Left ventricle myocardium inferior (tissue), 1 donor: ENCODE measurements at places on chromosomes 5 and 9.
A peak's percentile ranks its signal among the peaks of the same experiment; 100 is the strongest.

DNA sequence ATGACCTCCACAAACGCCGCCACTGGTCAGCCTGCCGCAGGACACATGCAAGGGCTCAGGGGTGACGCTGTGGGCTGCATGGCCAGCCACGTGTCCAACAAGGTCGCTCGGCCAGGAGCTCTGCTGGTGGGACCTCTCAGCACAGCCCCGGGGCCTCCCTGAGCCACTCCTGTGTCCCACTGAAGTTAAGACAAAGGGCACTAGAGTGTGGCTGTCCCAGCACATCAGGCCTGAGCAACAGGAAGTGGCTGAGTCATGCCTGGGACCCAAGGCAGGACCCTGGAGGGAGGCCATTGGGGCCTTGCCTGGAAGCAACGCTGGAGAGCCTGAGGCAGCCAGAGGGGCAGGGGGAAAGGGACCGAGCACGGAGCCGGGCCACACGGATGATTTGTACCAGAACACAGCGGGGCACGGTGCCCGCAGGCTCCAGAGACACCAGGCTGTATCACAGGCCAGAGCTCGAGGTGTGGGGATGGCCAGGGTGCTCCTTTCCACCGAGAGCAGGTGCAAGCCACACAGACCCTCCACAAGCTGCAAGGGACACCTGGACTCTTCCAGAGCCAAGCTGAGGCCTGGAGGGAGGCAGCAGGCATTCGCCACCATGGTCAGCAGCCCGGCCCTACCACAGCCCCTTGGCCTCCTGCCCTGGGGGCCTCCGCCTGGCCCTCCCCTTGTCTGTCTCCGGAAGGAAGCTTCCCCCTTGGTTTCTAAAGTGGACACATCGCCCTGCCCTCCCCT is 6.5 kb upstream of the TMEM210 start:
- no peak for DNase-seq

GRCh38 chr9:133235549-133236222 is 26.6 kb upstream of the OBP2B start:
- no peak for DNase-seq

DNA sequence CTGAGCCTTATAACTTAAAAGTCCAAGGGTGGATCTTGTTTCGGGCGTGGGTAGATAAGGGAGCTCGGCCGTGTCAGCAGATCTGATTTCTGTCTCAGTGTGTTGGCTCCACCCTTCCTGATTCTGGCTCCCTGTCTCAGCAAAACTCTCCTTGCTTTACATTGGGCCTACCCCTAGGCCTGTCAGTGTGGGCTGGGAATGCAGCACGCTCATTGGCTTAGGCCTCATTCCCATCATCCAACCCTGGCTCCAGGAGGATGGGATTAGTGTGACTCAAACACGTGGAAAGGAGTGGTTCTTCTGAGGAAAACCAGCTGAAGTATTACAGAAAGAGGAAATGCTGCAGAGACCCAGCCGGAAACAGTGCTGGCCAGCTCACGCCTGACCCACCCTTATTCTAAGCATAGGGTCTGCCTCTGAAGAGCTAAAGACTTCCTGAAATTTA is 59.9 kb downstream of the ZFAND5 start:
- peak; percentile 79 for DNase-seq

GRCh38 chr9:120326049-120326693 is 253.8 kb downstream of the CDK5RAP2 start:
- no peak for DNase-seq

DNA sequence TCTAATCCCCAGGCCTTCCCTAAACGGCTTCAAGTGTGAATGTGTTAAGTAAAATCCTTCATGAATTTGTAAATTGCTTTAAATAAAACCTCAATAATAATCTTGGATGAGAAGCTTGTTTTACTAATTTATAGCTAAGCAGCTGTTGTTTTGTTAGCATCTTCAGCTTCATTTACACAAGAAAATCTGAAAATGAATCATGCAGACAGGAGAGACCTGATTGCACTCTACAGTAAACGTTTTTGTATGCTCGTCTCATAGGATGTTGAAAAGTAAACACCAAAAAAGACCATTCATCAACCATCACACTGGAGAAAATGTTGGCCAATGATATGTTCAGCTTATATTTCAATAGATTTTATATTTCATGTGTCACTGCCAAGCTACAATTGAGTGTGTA is 40.4 kb upstream of the MAP3K1 start:
- DNase-seq = no peak

- no peak for DNase-seq
Observed at GRCh38 chr5:7405277-7405676, 9.3 kb downstream of the ADCY2 start.

DNA sequence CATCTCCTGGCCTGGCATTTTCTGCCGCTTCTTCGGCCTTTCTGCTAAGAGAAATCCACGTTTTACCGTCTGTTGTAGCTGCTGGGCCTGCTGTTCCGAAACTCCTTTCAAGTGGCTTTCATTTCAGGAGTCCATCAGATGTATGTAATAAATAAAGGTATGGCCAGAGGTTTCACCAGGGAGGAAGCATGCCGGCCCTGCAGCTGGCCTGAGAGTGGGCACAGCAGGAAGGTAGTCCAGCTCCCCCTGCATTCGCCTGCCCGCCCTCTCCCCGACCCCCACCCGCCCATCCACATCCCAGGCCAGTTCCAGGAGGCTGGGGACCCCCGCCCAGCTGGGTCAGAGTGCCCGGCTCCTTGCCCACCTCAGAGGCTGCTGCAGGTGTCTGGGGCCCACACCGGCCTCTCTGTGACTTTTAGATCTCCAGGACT is 46.4 kb upstream of the EXOC3 start:
- DNase-seq = no peak

DNA sequence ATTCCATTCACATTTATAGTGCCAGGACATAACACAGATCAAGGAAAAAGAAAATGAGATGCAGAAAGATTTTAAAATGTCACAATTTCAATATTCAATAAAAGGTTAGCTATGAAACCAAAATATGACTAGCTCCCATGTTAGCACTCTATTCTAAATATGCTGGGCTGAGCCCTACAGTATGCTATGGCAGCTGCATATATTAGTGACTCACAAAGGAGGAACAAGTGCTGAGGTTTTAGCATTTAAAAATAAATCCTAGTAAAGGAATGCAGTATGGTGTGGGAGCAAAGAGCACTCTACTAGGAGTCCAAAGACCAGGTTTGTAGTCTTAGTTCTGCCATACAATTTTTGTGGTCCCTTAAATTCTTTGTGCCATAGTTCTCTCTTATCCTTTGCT is 118.4 kb downstream of the OXCT1 start:
- DNase-seq = no peak

- no peak for DNase-seq
Observed at GRCh38 chr5:62284946-62285891, 20.8 kb upstream of the KIF2A start.

- DNase-seq = no peak
Observed at GRCh38 chr5:56612759-56613158, 202.6 kb upstream of the MAP3K1 start.

GRCh38 chr5:87788416-87788815 is 375.7 kb upstream of the CCNH start:
- no peak for DNase-seq

DNA sequence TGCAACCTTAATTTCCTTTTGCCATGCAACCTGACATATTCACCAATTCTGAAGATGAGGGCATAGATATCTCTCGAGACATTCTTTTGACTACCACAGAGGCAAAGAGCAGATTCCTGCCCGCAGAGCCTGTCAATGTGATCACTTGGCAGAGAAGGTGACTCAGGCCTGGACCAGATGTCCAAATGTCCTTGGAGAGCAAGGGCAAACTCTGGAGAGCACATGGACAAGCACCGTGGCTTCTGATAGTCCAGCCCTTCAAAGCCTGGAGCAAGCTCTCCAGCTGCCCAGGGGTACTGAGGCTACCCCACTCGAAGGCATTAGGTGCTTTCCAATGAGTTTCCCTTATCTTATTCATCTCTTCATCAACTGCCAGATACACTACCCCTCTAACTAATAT is 50.4 kb upstream of the ALDH1B1 start:
- DNase-seq = no peak

DNA sequence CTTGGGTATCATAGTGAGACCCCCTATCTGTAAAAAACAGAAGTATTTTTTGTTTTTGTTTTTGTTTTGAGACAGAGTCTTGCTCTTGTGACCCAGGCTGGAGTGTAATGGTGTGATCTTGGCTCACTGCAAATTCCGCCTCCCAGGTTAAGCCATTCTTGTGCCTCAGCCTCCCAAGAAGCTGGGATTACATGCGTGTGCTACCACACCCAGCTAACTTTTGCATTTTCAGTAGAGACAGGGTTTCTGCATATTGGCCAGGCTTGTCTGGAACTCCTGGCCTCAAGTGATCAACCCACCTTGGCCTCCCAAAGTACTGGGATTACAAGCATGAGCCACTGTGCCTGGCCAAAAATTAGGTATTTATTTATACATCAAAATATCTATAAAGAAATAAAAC is 10.2 kb upstream of the CCDC171 start:
- no peak for DNase-seq

DNA sequence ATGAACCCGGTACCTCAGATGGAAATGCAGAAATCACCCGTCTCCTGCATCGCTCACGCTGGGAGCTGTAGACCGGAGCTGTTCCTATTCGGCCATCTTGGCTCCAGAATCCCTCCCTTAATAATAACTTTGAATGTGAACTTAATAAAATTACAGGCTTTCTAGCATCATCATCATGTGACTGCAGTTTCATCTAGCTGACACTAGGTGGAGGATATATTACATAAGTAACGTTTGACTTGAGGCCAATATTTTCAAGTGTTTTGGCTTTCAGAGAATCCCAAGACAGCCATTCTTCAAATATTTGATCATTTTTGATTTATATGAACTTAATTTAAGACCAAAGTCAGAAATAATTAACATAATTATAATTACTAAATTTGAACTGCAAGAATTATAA is 474.9 kb upstream of the CDH10 start:
- DNase-seq = no peak

GRCh38 chr5:139650031-139650688 is 2.0 kb downstream of the CXXC5 start:
- DNase-seq = peak; percentile 53

GRCh38 chr5:64000096-64000495 is 37.9 kb upstream of the HTR1A start:
- DNase-seq = no peak

GRCh38 chr5:120576588-120576987 is 112.5 kb downstream of the PRR16 start:
- no peak for DNase-seq

DNA sequence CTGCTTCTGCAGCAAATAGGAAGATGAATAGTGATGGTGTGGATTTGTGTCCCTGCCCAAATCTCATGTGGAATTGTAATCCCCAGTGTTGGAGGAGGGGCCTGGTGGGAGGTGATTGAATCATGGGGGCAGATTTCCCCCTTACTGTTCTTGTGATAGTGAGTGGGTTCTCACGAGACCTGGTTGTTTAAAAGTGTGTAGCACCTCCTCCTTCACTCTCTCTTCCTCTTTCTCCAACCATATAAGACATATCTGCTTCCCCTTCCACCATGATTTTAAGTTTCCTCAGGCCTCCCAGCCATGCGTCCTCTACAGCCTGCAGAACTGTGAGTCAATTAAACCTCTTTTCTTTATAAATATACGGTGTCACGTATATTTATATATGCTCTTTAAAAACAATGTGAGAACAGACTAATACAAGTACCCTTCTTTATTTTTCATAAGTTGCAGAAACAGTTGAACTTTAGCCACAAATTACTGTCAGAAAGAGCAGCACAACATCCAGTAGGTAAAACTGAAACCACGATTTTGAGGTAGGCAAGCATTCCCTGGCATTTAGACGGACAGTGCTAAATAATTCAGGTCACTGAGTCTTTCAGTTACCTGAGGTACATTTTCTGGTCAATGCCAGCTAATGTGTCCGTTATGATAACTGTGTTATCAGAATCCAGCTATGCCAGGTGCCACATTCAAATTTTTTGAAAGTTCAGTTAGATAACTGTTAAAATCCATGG is 79.3 kb upstream of the SPEF2 start:
- no peak for DNase-seq

DNA sequence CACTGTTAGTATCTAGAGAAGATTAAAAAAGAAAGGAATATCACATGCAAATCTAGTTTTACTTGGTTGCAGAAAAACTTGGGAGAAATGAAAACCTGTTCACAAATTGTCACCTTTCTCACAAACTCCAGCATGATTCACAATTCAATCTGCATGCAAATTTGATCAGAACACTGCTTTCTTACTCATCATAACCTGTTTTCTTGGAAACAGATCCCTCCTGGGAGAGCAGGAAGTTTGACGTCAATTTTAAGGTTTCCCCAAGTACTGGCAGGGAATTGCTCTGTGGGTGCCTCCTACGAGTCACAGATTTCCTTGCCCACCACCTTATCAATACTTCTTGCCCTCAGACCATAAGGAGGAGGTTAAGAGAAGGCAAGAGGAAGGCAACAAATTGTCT is 30.2 kb upstream of the HTR4 start:
- DNase-seq = no peak

DNA sequence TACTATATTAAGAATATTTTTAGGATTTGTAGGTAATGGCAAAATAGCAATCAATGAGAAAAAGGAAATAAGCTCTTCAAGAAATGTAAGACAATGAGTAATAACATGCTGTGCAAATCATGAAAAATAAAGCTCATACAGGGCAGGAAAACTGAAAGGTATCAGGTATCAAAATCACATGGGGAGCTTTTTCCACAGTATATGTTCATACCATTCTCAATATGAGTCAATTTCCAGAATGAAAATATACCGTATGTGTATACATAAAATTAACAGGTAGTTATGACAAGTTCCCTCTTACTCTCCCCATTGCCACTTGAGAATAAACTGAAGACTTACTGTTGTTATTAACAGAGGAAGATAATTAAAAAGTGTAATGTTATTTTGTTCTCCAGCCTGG is 35.9 kb downstream of the EFCAB9 start:
- DNase-seq = no peak

- no peak for DNase-seq
Observed at GRCh38 chr5:87266914-87267573, 639 bp upstream of the RASA1 start.

DNA sequence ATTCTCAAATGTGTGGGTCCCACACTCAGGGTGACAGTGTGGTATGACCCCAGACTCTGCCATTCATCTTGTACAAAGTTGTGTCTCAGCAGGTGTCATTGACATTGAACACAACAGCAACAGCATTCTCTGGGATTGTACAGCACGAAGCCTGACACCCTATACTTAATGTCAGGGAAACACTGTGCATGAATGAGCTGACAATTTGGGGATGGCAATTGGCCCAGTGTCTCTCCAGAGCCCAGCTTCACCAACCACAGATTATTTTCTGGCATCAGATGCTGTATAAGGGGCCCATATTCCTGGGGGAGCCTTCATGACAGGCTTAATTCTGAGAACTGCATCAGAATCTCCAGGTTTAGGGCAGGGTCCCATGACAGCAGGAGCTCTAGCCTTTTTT is 143.2 kb downstream of the GCNT1 start:
- DNase-seq = no peak

DNA sequence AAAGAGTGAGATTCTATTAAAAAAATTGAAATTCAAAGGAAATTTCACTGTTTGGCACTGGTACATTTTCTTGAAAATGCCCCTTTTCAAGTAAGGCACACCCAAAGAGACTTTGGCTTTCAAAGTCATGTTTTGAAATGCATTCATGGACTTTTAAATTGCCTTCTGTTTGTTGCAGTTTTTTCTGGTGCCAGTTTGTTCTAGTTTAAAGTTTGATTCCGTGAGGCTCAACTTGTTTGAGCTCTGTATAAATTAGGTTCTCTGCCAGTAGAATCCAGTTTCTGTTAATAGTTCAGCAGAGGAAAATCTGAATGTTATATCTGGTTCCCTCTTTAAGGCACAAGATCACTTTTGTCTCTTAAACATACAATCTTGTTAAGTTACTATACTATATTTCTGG is 16.4 kb downstream of the ATP6V0E1 start:
- no peak for DNase-seq
